CD4-positive, alpha-beta T cell treated with Interleukin-4 for 4 hours (primary cell): ENCODE measurements at places on chromosomes 3 and 15.

DNA sequence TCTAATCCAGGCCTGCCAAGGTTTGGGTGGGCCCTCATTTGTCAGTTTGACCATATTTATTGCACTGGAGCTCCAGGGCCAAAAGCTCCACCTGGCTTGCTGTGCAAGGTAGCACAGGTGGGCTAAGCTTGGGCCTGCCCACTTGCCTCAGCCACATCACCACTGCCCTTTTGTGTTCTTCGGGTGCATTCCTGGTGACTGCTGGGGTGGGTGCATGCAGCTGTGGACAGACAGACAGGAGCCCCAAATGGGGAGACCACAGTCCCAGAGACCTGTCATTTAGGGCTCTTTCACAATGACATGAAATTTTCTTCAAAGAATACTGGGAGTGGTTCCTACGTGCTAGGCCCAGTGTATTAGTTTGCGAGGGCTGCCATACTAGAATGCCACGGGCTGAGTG, 2.7 kb downstream of the MESP2 start:
- DNase-seq = no peak

GRCh38 chr3:154095832-154096421, 25.3 kb upstream of the ARHGEF26 start:
- no peak for DNase-seq

- no peak for DNase-seq
Observed at GRCh38 chr3:155664925-155665695, 79.8 kb downstream of the PLCH1 start.

- DNase-seq = no peak
Observed at GRCh38 chr3:20380295-20380694, 194.3 kb upstream of the SGO1 start.

DNA sequence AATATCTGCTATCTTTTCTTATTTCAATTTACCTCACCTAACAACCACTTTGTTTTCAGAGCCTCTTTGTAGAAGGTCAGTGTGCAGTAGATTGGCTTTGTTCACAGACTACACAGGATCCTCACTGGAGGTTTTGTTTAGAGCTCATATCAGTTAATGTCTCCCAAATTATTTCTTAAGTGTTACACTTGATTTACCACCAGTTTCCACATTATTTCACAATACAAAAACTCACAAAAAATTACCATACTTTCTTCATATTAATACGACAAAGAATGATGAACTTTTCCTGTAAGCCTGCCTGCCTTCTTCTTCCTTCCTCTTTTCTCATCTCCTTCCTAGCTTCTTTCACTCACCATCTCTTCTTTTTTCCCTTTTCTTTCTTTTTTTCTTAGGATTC, 133.3 kb downstream of the ALCAM start:
- DNase-seq = no peak

- DNase-seq = no peak
Observed at GRCh38 chr3:33523093-33523667, 83.0 kb upstream of the UBP1 start.

- no peak for DNase-seq
Observed at GRCh38 chr15:36175741-36176291, 403.6 kb upstream of the CDIN1 start.

GRCh38 chr3:100089812-100090668, 24.3 kb downstream of the FILIP1L start:
- DNase-seq = no peak

- peak; percentile 44 for DNase-seq
Observed at GRCh38 chr3:87997298-87997697, 61.5 kb downstream of the CGGBP1 start.
